Vagina (tissue), 2 donors: ENCODE measurements at places on chromosomes 13 and 19.

GRCh38 chr13:85282876-85283275, 516.3 kb downstream of the SLITRK6 start:
- DNase-seq: no peak

DNA sequence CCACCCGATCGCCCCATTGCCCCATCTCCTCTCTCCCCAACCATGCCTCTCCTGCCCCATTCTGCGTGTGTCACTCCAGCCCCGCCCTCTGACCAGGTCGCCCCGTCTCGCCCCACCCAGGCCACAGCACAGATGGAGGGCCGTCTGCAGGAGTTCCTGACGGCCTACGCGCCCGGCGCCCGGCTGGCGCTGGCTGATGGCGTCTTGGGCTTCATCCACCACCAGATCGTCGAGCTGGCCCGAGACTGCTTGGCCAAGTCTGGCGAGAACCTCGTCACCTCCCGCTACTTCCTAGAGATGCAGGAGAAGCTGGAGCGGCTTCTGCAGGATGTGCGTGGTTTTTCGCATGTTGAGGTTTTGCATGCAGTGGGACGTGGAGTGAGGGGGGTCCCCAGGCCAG, 26.2 kb downstream of the MAST3 start:
- no peak for DNase-seq

- DNase-seq: no peak
Measured at GRCh38 chr13:28991764-28992163, 171.6 kb downstream of the MTUS2 start.

DNA sequence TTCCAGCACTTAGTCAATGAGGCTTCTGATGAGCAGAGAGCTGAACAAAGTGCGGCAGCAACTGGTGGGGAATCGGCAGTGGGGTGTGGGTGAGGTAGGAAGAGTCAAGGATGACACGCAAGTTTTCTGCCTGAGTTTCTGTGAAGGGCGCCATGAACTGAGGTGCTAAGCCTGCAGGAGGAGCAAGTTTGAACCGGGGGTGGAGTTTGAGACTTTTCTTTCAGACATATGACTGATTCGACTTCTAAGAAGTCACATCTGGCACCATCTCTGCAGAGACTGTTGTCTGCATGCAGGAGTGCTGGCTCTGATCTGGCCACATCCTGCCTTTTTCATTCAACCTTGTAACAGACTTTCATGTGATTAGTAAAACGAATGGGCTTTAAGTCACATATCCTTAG, 14.8 kb upstream of the GPI start:
- DNase-seq: no peak

GRCh38 chr13:39148513-39148961, 110.3 kb downstream of the NHLRC3 start:
- no peak for DNase-seq

GRCh38 chr13:55567721-55568625, 1572.7 kb upstream of the PRR20A start:
- DNase-seq: no peak

DNA sequence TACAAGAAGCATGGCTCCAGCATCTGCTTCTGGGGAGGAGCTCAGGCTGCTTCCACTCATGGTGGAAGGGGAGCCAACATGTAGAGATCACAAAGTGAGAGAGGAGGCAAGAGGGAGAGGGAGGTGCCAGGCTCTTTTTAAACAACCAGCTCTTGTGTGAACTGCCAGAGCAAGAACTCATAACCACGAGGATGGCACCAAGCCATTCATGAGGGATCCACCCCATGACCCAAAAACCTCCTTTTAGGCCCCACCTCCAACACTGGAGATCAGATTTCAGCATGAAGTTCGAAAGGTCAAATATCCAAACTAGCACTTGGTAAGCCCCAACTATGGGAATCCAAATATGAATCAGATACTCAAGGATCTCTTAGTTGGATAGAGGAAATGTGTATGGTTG, 131.2 kb downstream of the RXFP2 start:
- no peak for DNase-seq

DNA sequence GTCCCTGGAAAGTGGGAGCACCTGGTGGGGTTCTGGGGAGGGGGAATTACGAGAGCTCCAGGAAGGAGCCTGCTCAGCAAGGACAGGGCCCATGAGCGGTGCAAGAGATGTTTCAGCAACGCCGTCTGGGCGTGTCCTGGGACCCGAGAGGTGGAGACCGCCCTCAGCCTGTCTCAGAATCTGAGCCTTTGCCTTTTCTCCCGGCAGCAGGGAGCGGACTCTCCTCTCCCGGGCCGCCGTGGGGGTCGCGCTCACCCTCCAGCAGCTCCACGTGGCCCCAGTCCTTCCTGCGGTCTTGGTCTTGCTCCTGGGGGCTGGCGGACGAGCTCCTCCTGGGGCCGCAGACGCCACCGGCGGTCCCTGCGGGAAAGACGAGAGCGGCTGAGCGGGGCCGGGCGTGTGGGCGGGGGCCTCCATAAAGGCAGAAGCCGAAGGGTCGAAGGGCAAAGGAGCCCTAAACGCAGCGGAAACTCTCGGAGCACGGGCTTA, 714 bp downstream of the POLRMT start:
- no peak for DNase-seq

- DNase-seq: no peak
Measured at GRCh38 chr19:1568320-1569019, at the start of gene MEX3D. TSS of gene MEX3D (minus strand) at chr19:1568325. CDS start at chr19:1568058, 267 bp downstream.

GRCh38 chr19:4278419-4279266, at the start of gene SHD:
TSS of gene SHD (plus strand) at chr19:4279266. CDS start at chr19:4280064, 798 bp downstream.
- no peak for DNase-seq

- DNase-seq: no peak
Measured at GRCh38 chr13:95564091-95564490, 11.6 kb downstream of the CLDN10 start.

DNA sequence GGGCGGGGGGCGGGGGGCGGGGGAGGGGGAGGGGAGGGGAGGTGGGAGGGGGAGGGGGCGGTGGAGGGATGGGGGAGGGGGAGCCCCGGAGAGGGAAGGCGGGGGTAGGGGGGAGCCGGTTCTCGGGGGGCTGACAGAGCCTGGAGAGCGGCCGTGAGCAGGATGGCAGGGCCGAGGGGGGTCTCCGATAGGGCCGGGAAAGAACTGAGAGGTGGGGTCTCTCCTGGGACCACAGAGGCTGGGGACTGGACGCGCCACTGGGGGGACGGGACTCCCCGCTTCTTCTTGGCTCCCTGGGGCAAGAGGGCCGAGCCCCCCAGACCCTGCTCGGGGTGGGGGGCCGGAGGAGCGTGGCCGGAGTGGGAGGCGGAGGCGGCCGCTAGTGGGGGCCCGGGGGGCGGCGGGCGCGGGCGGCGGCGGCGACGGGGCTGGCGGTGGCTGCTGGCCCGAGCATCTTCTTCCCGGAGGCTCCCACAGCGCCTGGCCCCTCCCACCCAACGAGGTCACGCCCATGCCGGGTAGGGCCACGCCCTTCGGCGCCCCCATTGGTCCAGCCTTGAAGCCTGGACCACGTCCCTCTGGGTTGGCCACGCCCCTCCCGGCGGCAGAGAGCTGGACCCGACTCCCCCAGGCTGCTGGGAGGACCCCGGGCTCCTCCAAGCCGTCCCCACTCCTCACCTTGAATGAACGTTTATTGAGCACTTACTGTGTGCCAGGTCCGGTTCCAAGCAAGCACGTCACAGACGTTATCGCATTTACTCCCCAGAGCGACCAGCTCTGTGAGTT, at the start of gene NOVA2:
NOVA2 (minus strand) TSS at position 313 of the 786 bp plus-strand sequence. CDS start 514 bp downstream, outside the sequence.
- no peak for DNase-seq

GRCh38 chr19:3655402-3656072, 28.9 kb upstream of the CACTIN start:
- no peak for DNase-seq

- DNase-seq: no peak
Measured at GRCh38 chr19:5238700-5239099, 101.9 kb downstream of the PTPRS start.

GRCh38 chr13:51807041-51807440, 3.1 kb upstream of the DHRS12 start:
- no peak for DNase-seq

- DNase-seq: no peak
Measured at GRCh38 chr19:12656899-12657571, 9.5 kb downstream of the MAN2B1 start.

- DNase-seq: no peak
Measured at GRCh38 chr19:11963566-11964355, 1.1 kb upstream of the ZNF763 start.

DNA sequence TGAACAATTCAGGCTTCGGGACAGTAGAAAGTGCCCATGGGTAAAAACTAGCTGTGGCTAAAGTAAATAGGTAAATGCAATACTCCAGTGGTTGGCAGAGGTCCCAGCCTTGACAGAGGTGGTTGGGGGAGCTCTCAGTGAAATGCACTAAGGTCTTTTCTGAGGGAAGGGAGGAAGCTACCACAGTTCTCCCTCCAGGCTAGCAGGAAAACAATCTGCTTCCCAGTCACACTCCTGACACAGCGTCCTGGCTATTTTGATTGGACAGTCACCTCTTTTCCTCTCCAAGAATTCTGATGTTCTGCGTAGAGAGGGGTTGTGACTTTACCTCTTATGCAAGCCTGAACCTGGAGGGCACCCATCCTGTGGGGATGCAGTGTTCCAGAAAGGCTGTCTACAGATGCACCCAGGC, 128.7 kb downstream of the CYSLTR2 start:
- DNase-seq: no peak

- peak; percentile 58 for DNase-seq
Measured at GRCh38 chr13:111663505-111663904, 343.1 kb downstream of the TEX29 start.

- no peak for DNase-seq
Measured at GRCh38 chr13:68056816-68057710, 826.9 kb upstream of the PCDH9 start.

DNA sequence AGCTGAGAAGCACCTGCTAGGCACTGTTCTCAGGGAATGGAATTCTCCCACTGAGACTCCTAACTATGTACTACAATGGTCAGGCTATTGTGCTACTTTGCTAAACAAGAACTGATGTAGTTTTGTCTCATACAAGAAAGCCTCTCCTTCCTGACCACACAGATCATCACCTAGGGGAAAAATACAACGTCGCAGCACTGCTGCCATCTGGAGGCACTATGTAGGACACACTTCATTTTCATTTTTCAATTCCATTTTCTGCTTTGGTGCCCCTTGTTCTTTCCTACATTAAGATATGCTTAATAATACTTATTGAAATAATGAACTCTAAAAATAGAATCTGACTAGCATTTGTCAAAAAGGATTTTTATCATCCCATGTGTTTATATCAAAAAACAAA, 21.1 kb downstream of the PROSER1 start:
- DNase-seq: no peak

- DNase-seq: no peak
Measured at GRCh38 chr19:43362179-43362578, 8.7 kb downstream of the CD177 start.

- DNase-seq: no peak
Measured at GRCh38 chr19:24003537-24003936, 83.5 kb upstream of the ZNF254 start.

DNA sequence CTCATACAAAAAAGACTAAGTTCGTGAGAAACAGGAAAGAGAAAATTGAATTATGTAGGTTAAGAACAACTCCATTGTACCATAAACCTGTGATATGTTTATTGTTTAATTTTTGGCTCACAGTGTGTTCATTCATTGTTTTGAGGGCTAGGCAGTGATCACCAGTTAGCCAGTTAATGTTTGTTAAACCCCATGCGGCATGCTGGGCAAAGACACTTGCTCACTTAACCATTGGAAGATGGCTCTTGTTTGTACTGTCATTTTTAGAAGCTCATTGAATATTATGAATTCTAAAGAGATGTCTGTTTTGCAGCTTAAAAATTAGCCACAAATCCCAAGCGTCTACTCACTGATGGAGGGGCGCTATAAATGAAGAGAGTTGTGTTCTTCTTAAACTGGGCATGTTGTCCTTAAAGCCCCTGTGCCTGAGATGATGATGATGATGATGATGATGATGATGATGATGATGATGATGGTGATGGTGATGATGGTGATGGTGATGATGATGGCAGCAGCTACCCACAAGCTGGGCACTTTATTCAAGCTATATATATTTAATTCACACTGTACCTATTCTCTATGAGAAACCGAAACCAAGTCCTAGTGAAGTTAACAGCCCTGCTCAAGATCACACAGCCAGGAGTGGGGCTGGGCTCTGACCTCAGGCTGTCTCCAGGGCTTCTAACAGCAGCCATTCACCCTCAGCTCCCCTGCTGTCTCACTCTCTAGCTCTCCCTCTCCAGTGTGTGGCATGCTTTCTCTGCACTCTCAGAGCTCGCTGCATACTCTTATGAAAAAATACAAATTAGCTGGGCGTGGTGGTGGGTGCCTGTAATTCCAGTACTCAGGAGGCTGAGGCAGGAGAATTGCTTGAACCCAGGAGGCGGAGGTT, 169.1 kb downstream of the SHISA2 start:
- no peak for DNase-seq

DNA sequence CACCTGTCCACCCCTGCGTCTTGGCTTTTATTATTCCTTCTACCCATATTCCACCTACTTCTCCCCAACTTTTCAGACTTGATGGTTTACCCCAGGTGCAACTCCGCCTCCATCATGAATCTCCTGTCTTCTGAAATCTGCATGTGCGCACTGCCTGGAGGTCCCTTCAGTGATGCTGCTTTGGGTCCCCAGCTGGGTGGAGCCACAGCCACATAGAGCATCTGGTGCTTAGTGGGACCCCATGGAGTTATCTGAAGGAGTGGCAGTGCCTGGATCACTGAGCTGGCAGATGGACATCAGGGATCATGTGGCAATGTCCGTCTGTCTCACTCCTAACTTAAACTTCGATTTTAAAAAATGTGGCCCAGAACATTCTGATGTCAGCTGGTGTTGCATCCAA, 13.5 kb downstream of the ZNF536 start:
- DNase-seq: no peak

DNA sequence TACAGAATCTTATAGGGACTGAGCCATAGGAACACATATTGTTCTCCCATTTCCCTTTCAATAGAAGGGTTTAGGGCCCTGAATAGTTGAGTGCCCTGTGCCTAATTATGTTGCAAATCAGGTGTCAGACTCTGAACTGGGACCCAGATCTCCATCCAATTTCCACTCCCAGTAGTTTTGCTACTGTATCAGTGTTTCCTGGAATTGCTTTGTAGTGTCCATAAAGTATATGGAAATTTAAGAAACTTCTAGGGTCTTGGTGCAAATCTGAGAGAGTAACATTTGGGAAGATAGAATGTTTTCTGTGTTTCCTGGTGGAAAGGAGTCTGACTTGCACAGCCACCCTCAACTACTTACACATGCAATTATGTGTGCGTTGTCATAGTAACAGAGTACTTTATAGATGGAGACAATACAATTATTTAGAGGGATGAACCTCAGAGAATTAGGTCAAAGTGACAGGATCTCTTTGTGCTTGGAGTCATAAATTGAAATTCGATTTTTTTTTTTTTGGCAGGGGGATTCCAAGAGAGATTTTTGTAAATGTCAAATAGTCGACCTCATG, 646 bp upstream of the SLC10A2 start:
- DNase-seq: no peak

GRCh38 chr19:2254064-2254872, 1.9 kb downstream of the JSRP1 start:
- DNase-seq: no peak
